NCI-H1105 (cell line): ENCODE measurements at places on chromosomes 7 and 10.

DNA sequence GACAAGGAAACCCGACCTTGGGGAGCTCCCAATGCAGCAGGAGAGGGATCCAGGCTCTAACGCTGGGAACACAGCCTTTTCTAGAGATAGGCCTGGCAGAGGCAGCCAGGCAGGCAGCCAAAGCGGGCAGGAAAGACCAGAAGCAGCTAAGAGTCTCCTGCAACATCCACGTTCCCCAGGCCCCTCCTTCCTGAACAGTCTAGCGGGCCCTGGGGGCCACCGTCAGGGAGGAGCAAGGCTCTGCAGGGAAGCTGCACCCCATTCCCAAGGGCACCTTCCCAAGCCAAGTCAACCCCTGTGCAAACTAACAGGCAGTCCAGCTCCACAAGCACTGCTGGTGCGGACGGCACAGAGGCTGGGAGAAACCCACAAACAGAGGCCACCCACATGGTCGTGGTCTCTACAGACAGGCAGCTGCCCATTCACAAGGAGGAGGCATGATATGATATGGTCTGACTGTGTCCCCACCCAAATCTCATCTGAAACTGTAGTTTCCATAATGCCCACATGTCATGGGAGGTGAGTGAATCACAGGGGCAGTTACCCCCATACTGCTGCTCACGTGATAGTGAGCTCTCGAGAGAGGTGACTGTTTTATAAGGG lies 115.7 kb downstream of the MAD1L1 start:
- no peak for DNase-seq

- DNase-seq: no peak
Observed at GRCh38 chr10:62278441-62278910, 9.8 kb upstream of the RTKN2 start.

GRCh38 chr10:49627644-49628247 lies 13.9 kb downstream of the CHAT start:
- DNase-seq: no peak

DNA sequence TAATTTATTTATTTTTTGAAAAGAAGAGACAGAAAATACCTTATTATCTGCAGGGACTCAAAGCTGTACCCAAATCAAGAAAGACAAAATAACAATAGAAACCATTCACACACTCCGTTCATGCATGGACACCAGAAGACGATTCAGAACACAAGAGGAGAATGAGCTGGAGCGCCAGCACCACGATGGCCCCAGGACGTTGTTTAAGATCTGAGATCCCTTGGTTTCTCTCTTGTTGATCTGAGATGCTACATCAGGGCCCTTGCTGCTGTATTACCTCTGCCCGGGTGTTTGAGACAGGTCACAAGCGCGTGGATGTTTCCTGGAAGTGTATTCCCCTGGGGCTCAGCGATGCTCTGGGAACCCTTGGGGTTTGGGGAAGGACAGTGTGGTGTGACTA lies 46.8 kb downstream of the CHST3 start:
- DNase-seq: no peak

DNA sequence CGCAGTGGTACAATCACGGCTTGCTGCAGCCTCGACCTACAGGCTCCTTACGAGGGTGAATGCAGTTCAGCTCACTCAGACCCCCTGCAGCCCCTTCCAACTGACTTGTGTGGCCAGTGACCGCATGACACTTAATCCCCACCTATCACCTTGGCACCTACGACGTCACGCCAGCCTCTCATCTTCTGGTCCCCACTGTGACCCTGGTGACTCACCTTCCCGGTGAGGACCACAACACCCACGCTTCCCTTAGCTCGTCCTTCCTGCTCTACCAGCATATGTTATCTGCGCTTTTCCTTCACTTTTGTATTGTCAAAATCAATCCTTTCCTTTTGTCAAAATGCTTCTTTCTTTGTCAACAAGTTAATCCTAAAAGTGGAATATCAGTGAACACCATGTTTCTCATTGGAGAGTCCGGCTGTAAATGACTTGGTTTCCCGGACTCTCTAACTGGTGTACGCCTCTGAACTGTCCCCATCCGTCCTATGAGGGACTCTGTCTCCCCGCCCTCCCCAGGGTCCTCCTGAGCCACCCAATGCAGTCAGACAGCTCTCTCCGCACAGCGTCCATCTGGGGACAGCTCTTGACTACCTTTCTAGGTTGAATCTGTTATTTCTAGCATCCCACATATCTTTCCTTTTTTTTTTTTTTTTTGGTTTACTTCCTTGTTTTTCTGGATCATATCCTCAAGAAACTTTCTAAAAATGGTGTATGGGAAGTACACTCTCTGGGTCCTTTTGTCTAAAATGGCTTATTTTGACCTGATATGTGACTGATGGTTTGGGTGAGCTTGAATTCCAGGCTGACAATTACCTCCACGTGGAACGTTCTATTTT lies 37.3 kb downstream of the CFAP46 start:
- no peak for DNase-seq

DNA sequence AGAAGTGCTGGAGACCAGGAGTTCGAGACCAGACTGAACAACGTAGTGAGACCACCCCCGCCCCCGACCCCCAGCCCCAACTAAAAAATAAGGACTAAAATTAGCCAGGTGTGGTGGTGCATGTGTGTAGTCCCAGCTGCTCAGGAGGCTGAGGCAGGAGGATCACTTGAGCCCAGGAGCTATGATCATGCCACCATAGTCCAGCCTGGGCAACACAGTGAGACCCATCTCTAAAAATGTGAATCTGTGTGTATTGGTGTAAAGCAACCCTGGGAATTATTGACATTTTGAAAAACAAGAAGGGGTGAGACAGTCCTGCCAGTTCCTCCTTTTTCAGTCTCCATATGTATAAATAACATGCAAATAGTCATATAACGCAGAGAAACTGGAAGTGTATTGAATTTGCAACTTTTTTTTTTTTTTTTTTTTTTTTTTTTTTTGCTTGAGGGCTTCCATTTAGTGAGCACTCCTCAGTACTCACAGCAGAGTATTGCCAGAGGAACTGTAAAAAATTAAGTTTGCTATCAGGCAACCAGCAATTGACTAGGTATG lies 3.4 kb upstream of the ITGB1 start:
- no peak for DNase-seq

DNA sequence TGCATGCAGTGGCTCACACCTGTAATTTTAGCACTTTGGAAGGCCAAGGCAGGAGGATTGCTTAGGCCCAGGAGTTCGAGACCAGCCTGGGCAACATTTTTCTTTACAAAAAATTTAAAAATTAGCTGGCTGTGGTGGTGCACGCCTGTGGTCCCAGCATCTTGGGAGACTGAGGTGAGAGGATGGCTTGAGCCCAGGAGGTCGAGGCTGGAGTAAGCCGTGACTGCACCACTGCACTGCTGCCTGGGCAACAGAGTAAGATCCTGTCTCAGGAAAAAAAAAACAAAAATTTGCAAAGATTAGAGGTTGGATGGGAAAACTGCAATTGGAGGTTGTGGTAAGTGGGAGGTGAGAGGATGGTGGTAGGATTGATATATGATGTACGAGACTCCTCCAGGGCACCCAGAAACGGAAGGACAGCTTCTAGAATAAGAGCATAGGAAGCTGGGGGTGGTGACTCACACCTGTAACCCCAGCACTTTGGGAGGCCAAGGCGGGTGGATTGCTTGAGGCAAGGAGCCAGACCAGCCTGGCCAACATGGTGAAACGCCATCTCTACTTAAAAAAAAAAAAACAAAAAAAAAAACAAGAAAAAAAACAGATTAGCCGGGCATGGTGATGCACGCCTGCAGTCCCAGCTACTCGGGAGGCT lies 19.1 kb upstream of the PARP12 start:
- DNase-seq: no peak

- DNase-seq: no peak
Observed at GRCh38 chr7:13414181-13414580, 575.3 kb downstream of the ETV1 start.

DNA sequence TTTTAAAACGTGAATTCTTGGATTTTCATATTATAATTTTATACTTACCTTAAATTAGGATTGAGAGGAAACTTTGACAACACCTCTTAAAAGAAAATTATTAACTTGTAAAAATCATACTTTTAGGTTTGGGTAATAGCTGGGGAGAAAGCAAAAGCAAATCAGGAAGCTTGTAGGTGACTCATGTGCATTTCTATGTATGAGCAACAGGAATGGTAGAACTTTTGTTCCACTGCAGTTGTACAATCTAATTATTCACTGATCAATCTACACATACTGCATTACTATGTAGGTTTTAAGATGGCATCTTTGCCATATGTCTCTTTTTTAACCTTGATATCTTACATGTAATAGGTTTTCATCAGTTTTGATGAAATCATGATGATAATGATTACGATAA lies 223.2 kb downstream of the PRKG1 start:
- DNase-seq: no peak

GRCh38 chr7:125450749-125451148 lies 521.1 kb upstream of the POT1 start:
- DNase-seq: no peak
